ENCODE measurements at places on chromosomes 2 and 18. TPM values are rescaled to one million over a fixed set of nuclear protein-coding genes. Genes with fewer than 3 reads are reported as not detected.

DNA sequence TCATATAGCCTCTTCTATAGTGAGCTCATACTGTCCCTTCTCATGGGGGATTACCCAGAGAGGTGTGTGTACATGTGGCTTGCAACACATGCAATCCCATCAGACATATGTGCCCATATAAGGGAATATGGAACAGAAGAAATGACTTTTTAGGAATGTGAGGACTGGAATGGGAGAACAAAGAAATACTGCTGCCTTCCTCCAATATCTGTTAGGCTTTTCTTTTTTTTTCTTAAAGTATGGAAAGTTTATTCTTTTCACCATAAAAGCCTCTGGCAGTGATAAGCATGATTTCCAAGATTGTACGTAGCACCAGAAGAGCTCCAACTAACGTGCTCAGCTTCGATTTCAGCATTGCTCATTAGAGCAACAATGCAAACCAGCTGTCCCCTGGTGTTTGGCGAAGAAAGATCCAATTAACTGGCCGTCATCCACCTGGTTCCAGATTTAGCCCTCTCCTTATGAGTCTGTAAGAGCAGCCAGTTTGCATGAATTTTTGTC is 113.6 kb downstream of the ADCYAP1 start:
- H3K27me3 ChIP-seq = no peaks in the 10 kb centered on the region
- no peaks in the 10 kb centered on the region for H3K4me1 ChIP-seq
- DNase-seq = no peak

DNA sequence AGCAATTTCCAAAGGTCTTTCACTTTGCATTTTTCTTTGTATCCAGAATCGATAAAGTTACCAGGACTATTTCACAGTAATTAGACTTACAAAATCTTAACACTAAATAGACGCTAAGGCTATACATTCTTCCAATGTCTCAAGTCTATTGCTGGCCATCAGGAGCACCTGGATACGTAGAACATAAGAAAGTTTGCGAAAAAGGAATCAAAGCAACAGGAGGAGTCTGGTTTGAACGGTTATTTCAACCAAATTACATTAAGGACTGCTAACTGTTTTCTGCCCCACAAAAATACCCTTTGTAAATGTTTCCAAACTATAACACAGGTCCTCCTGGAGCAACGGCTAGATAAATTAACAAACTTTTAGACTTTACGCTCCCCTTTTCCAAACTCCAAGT is 1.4 kb upstream of the HNRNPA3 start:
- peaks cover 40% of the 10 kb centered on the region for H3K4me1 ChIP-seq
- peaks cover 20% of the 10 kb centered on the region for H3K36me3 ChIP-seq
- no peaks in the 10 kb centered on the region for H3K27me3 ChIP-seq
- peak overlapping the region; percentile 100 for H3K27ac ChIP-seq

- no peaks in the 10 kb centered on the region for H3K27me3 ChIP-seq
- no peak overlapping the region for H3K4me3 ChIP-seq
- no peak for DNase-seq
- no peaks in the 10 kb centered on the region for H3K36me3 ChIP-seq
Observed at GRCh38 chr2:213104092-213104902, 47.1 kb downstream of the IKZF2 start.

GRCh38 chr18:44816050-44816449 is 135.4 kb downstream of the SETBP1 start:
- no peaks in the 10 kb centered on the region for H3K27me3 ChIP-seq
- H3K27ac ChIP-seq = no peak overlapping the region
- no peaks in the 10 kb centered on the region for H3K36me3 ChIP-seq

DNA sequence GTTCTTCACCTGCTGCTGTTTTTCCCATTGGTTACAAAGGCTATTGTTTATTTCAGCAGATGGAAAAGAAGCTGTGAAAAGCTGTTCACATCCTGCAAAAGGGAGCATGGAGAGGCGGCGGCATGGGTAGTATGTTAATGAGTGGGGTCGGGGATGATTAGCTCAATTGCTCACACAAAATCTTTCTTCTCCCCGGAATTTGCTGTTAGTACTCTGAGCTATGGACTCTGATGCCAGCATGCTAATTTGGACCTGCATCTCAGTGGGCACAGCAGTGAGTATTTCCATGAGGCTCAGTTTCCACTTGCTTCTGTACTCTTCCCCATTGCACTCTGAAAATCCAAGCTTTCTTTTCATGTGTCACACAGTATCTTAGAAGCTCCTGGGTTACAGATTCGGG is 61.6 kb downstream of the DNER start:
- no peak for DNase-seq
- no peak overlapping the region for H3K27ac ChIP-seq
- H3K4me3 ChIP-seq = no peak overlapping the region
- H3K36me3 ChIP-seq = no peaks in the 10 kb centered on the region
- H3K4me1 ChIP-seq = no peaks in the 10 kb centered on the region
- no peaks in the 10 kb centered on the region for H3K27me3 ChIP-seq

The C18orf63 gene
- total RNA-seq = 0.26 TPM

DNA sequence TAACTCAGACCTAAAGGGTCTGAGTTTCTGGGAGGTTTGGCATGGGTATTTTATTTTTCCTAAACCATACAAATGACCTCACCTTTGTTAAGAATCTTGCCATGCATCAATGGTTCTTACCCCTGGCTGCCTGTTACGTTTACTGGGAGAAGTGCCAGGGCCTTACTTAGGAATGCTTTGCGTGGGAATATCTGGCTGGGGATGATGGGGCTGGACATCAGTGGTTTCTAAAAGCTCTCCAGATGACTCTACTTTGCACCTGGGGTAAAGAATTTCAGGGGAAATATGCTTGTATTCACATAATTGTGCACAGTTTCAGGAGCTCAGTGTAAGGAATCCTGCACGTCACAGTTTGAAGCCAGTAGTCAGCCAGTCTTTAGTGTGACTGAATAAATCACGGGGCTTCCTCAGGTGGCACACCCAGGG is 18.2 kb upstream of the DAW1 start:
- no peak overlapping the region for H3K4me3 ChIP-seq
- H3K36me3 ChIP-seq = no peaks in the 10 kb centered on the region
- DNase-seq = no peak
- H3K27ac ChIP-seq = peak overlapping the region; percentile 35

DNA sequence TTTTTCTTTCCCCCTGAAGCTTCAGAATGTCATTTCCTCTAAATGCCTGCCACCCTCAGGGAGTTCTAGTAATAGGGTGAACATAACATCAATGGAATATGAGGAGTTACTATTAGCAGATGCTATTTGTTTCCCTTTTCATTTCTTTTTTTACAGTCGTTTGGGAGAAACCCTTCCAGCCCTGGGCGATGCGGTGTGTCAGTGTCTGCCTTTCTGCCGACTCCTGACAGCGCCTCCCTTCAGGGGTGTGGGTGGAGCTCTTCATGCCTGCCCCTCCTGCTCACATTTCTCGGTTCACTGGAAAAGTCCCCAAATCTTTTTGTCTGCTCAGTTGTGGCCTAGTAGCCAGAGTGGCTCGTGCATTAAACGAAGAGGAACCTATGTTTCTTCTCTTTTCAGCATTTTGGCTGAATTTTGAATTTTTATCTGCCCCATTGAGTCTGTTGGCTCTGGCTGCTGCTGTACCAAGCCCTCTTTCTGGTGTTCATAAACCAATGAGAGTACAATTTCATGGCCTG is 72.3 kb downstream of the FMNL2 start:
- H3K4me1 ChIP-seq = peaks cover 85% of the 10 kb centered on the region
- no peaks in the 10 kb centered on the region for H3K27me3 ChIP-seq
- H3K4me3 ChIP-seq = peak overlapping the region; percentile 8
- DNase-seq = peak; percentile 75
- peak overlapping the region; percentile 55 for H3K27ac ChIP-seq
- H3K36me3 ChIP-seq = no peaks in the 10 kb centered on the region

The CNDP1 gene
- total RNA-seq = not detected

DNA sequence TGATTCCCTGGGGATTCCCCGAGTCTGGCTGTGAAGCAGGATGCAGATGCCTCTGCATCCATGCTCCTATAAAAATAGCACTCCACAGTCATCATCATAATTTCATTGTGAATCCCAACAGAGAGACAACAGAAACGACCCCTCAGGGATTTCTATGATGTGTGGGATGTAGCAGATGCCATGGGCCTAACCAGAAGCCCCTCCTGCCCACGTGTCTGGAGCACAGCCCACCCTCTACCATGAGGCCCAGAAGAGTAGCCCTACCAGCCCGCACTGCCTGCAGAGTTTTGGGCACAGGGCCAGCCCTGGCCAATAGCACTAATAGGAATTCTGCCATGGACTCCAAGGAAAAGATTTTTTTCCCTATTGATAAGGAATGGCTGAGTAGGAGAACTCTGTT is 66.6 kb downstream of the GYPC start:
- no peak overlapping the region for H3K4me3 ChIP-seq
- DNase-seq = no peak
- no peaks in the 10 kb centered on the region for H3K36me3 ChIP-seq
- H3K27ac ChIP-seq = no peak overlapping the region

GRCh38 chr2:229674830-229675530 is 39.4 kb downstream of the DNER start:
- H3K27me3 ChIP-seq = no peaks in the 10 kb centered on the region
- H3K4me3 ChIP-seq = no peak overlapping the region
- no peak for DNase-seq
- no peaks in the 10 kb centered on the region for H3K4me1 ChIP-seq
- no peaks in the 10 kb centered on the region for H3K36me3 ChIP-seq

The TMEM17 gene
- 1.8 TPM for total RNA-seq

GRCh38 chr2:217054791-217055190 is 194.9 kb upstream of the TNP1 start:
- H3K36me3 ChIP-seq = no peaks in the 10 kb centered on the region
- DNase-seq = no peak
- no peak overlapping the region for H3K4me3 ChIP-seq
- no peaks in the 10 kb centered on the region for H3K4me1 ChIP-seq
- no peak overlapping the region for H3K27ac ChIP-seq

DNA sequence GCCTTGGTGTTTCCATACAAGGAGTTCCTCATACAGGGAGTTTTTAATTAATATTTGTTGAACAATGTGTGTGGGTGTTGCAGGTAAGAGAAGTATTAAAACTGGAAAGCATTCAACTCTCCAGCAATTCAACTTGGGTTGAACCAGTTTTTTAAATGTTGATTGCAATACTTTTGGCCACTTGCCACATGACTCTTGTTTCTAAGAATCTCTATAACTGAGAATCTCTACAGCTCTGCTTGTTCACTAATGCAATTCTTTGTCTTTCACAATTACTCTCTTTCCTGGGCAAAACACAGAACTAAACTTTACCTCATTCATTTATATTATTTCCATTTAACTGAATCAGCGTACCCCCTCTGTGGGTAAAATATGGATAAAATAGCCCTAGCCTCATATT is 429.4 kb downstream of the ARHGAP15 start:
- H3K4me1 ChIP-seq = peaks cover 5% of the 10 kb centered on the region
- peak; percentile 69 for DNase-seq
- peak overlapping the region; percentile 39 for H3K27ac ChIP-seq
- no peaks in the 10 kb centered on the region for H3K36me3 ChIP-seq

DNA sequence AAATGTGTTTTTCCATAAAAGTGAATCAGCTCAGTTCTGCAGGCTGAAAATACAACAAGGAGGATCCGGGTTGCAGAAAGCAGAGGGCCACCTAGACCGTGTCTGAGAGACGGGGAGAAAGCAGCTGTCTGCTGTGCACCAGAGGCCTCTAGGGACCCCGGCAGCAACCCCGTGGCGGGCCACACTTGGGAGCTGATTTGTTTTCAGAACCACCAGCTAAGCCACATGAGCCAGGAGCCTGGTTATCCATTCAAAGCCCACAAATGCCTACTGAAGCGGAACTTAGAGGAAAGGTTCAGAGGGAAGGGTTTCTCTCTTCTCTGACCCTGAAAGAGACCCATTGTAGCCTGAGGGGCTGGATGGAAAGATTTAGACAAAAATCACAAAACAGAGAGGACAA is 28.4 kb upstream of the ID2 start:
- no peaks in the 10 kb centered on the region for H3K27me3 ChIP-seq
- no peak overlapping the region for H3K27ac ChIP-seq
- H3K36me3 ChIP-seq = no peaks in the 10 kb centered on the region
- H3K4me1 ChIP-seq = no peaks in the 10 kb centered on the region

GRCh38 chr18:62590799-62591590 is 68.2 kb downstream of the ZCCHC2 start:
- no peaks in the 10 kb centered on the region for H3K36me3 ChIP-seq
- H3K27me3 ChIP-seq = peaks cover 8% of the 10 kb centered on the region
- H3K4me3 ChIP-seq = no peak overlapping the region
- peaks cover 5% of the 10 kb centered on the region for H3K4me1 ChIP-seq
- no peak for DNase-seq

The ADRA2B gene
- 0.34 TPM for total RNA-seq

GRCh38 chr2:128980475-128980874 is 661.8 kb upstream of the HS6ST1 start:
- H3K27me3 ChIP-seq = no peaks in the 10 kb centered on the region
- no peak for DNase-seq
- H3K4me3 ChIP-seq = no peak overlapping the region
- no peaks in the 10 kb centered on the region for H3K4me1 ChIP-seq

The RAD51AP2 gene
- 0.12 TPM for total RNA-seq

DNA sequence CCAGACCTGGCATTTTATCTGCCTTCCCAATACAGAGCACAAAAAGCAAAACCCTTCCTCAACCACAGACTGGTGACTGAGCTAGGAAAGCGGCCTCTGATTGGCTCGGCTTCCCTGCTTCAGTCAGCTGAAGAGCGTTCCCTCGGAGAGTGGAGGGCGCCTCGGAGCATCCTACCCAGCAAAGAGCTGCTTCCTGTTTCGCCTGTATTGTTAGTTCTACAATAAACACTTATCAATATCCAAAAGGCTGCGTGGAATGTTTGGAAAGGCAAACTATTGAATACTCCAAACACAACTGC is 125.0 kb downstream of the CACNB4 start:
- H3K36me3 ChIP-seq = no peaks in the 10 kb centered on the region
- H3K4me3 ChIP-seq = no peak overlapping the region
- H3K27ac ChIP-seq = no peak overlapping the region
- H3K27me3 ChIP-seq = no peaks in the 10 kb centered on the region
- no peak for DNase-seq

The M1AP gene
- total RNA-seq = 0.47 TPM

DNA sequence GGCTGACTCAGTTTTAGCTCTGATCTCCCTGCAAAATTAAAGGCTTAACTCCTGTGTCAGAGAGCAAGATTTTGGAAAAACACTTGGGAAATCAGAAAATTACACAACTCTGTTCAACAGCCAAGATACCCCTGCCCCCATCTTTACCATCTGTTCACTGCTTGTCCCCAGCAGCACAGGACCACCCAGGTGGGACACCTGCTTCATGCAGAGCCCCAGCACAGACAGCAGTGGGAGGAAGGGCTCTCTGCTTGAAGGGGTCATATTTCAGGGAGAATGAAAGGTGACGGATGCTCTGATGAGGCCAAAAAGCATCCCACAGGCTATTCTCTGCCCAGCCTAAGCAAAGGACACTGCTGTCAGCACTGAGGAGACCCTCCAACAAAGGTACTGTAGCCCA is 584.6 kb upstream of the KLHL29 start:
- no peak overlapping the region for H3K4me3 ChIP-seq
- no peaks in the 10 kb centered on the region for H3K27me3 ChIP-seq
- H3K27ac ChIP-seq = no peak overlapping the region
- H3K4me1 ChIP-seq = no peaks in the 10 kb centered on the region
- no peak for DNase-seq

GRCh38 chr18:39741755-39742466 is 2176.3 kb upstream of the CELF4 start:
- H3K36me3 ChIP-seq = no peaks in the 10 kb centered on the region
- H3K4me1 ChIP-seq = no peaks in the 10 kb centered on the region
- H3K4me3 ChIP-seq = no peak overlapping the region
- no peaks in the 10 kb centered on the region for H3K27me3 ChIP-seq
- H3K27ac ChIP-seq = no peak overlapping the region
